ENCODE measurements at places on chromosomes 6 and 20.

DNA sequence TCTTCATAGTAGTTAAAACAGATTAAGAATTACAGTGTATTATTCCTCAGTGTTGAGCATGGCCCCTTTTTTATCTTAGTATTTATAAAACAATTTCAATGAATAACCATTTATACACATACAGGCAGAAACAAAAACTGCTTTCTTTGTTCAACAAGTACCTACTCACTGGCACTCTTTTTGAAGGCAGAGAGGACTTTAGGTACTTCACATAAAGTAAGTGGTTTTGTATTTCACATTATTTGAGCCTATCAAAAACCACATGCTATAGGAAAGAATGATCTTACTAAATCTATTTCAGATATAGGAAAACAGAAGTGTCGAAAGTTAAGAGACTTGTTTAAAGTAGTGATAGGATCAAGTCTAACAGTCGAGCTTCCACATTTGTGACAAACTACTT is 73.8 kb downstream of the PRKN start:
- no peak for DNase-seq

GRCh38 chr6:148448369-148449012 is 105.9 kb downstream of the SASH1 start:
- no peak for DNase-seq

- DNase-seq = peak; percentile 4
Measured at GRCh38 chr6:137661601-137662000, 167.4 kb upstream of the OLIG3 start.

GRCh38 chr20:2405693-2406065 is 25.0 kb downstream of the TGM6 start:
- no peak for DNase-seq

DNA sequence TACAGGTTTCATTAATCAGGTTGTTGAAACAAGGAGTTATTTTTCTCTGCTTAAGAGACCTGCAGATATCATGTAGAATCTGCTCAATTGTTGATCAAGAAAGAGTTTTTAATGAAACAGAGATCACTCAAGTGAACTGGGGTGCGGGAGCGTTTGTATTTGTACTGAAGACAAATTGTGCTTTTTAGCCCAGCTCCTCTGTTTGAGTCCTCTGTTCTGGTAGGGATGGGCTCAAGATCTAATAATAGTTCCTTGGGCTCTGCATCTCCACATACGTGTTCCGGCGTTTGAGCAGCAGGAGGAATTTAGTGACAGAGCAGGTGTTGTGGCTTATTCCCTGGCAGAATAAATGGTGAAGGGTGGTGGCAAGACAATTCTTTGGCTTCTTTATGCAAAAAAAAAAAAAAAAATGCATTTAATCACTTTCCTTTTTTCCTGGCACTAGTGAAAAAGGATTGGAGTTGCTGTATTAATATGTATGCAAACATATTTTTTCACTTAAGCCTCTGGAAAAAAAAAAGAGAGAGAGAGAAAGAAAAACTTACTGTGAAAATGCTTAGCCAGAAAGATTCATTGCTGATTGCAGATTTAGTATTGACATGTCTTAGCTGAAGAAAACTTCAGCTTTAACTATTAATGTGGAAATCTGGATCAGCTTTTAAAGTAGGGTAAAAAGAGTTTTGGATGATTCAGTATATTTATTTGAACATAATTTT is 4.0 kb downstream of the CITED2 start:
- DNase-seq = no peak

- no peak for DNase-seq
Measured at GRCh38 chr20:19330731-19331130, 118.3 kb downstream of the SLC24A3 start.

- DNase-seq = no peak
Measured at GRCh38 chr20:57996465-57996864, 232.0 kb downstream of the ANKRD60 start.

DNA sequence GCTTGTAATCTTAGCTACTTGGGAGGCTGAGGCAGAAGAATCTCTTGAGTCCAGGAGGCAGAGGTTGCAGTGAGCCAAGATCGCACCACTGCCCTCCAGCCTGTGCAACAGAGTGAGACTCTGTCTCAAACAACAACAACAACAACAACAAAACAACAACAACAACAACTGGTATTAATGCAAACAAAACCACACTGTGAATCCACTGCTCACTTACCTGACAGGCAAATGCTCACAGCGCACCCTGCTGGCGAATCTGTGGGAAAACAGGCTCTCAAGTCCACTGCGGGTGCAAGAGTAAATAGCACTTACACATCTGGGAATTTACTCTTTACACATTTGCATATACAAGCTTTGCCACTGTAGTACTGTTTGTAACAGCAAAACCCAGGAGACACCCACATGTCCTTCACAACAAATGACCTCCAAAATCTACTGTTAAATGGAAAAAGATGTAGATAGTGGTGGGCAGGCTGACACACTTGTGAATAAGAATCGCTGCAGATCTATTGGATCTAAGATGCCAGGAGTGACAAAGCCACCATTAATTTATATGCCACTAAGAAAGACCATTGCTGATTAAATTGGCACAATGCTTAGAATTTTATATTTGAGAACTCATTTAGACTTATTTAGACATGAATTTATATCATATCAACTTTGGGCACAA is 29.3 kb downstream of the NSFL1C start:
- peak; percentile 76 for DNase-seq

DNA sequence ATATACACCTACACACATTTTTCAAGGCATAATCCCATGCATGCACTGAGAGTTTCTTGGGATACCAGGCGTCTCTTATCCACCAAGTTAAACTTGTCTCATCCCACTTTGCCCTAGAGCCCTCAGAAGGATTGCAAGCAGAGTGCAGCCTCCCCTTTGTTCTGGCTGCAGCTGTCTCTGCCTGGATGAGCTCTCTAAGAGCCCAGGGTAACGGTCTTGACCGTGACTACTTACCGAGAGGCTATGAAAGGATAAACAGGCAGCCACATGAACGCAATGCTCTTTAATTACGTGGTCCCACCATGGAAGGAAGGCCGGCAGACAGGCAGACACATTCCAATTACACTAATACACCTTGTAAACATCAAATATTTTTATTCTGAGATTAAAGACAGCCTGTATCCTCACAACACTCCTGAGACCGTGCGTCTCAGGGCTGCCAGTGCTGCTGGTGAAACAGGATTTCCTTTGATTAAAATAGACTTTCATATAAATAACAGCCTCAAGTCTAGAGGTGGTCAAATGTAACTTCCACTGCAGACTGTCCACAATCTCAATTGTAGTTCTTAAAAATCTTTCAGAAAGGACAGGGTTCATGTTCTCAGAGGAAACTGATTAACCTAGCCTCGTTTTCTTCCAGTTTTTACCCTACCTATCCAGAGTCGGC is 210.0 kb upstream of the PRDM1 start:
- no peak for DNase-seq

- DNase-seq = no peak
Measured at GRCh38 chr6:9515633-9516606, 899.0 kb downstream of the TFAP2A start.

GRCh38 chr6:116580198-116580597 is 8.9 kb downstream of the RWDD1 start:
- no peak for DNase-seq

- no peak for DNase-seq
Measured at GRCh38 chr6:34233867-34234266, 2.8 kb upstream of the HMGA1 start.

DNA sequence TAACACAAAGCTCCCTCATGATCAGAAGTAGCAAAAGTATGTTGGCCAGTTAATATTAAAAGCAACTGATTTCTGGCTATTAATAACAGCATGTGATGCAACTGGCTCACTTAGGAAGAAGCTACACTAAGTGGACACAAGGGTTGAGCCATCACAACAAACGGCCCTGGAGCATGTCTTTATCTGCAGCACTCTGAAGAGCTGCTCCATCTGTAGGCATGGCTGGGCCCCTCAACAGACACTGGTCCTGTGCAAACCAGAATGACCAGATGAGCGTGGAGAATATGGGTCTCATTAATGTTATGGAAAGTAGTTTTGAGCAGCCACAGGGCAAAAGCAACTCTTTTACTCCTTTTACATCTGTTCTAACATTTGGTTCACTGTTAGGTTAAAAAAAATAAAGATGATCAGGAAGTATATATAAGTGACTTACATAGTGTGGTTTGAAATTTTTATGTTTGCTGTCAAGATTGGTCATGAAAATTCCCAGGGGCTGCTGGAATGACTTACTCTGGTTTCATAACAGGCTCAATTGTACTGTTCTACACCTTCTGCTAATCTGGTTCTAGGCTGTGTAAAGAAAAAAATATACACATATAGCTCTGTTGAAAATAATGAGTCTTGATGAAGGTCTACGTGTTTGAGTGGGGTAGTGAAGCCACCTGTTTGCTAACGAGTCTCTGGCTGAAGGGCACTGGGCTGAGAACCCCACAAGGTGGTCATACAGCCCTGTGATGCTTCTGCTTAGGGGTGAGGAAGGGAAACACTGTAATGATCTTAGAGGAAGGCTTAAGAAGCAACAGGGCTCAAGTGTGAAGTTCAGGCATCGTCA is 58.1 kb downstream of the INSM1 start:
- DNase-seq = no peak

DNA sequence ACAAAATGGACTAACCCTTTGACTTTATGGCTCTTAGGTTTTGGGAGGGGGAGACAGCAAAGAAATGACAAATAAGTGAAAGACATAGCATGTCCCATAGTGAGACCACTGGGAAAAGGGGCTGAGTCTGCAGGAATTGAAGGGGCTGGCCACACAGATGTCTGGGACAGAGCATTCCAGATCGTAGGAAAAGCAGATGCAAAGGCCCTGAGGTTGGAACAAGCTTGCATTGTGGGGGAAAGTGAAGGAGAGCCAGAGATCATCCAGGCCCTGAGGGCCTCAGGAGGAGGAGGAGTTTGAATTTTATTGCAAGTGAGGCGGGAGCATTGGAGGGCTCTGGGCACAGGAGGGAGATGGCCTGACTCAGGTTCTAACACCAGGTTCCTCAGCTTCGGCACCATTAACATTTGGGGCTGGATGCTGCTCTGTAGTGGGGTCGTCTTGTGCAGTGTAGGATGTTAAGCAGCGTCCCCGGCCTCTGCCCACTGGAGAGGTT is 97.5 kb downstream of the CEBPB start:
- no peak for DNase-seq

GRCh38 chr20:50957798-50958614 is at the start of gene DPM1:
TSS of gene DPM1 (minus strand) at chr20:50958532. CDS start at chr20:50958523, 9 bp downstream.
- DNase-seq = peak; percentile 84

GRCh38 chr6:108689272-108690161 is 128.8 kb downstream of the FOXO3 start:
- no peak for DNase-seq

Measured in stimulated activated naive CD4-positive, alpha-beta T cell treated with Interleukin-2 at 50 U/mL for 16 hours (primary cell).